ENCODE measurements at places on chromosomes 1 and 21.
A peak's percentile ranks its signal among the peaks of the same experiment; 100 is the strongest.

- DNase-seq, result no peak
Observed at GRCh38 chr1:229080361-229080760, 190.6 kb upstream of the RAB4A start.

- peak; percentile 76 for DNase-seq
Observed at GRCh38 chr21:29656504-29657239, 283.1 kb downstream of the GRIK1 start.

DNA sequence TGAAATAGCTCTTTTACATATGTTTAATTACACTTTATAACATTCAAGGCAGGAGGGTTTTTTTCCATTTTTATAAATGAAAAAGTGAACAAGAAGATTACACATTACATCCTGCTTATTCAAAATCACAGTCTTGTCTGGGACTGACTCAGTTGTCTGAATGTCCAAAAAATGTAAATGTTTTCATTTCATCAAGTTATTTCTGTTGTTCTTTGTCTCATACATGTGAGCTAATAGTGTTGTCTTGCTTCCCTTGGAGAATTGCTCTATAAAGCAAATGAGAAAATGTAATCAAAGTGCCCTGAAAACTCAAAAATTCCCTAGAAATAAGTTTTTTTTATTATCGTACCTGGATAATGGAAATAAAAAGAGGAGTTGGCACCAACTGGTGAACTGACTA, 242.9 kb downstream of the GRIK1 start:
- no peak for DNase-seq

GRCh38 chr21:25560891-25561290, 46.4 kb downstream of the MRPL39 start:
- no peak for DNase-seq

- no peak for DNase-seq
Observed at GRCh38 chr1:185325413-185325812, 8.4 kb upstream of the IVNS1ABP start.
